ENCODE measurements at places on chromosomes 16 and 17. TPM values are rescaled to one million over a fixed set of nuclear protein-coding genes. Genes with fewer than 3 reads are reported as not detected.

The DRC3 gene
- total RNA-seq: 2.0 TPM

The MARCHF10 gene
- 1.7 TPM for total RNA-seq

The BRCA1 gene
- 21.8 TPM for total RNA-seq

The CPNE7 gene
- 75.3 TPM for total RNA-seq

The ANKS3 gene
- 25.3 TPM for total RNA-seq

The PHOSPHO1 gene
- total RNA-seq: 0.77 TPM

The HS3ST3B1 gene
- 1.0 TPM for total RNA-seq

The NPIPB13 gene
- 3.1 TPM for total RNA-seq

The LIMD2 gene
- total RNA-seq: 11.6 TPM

The PITPNM3 gene
- total RNA-seq: 2.3 TPM

The TMEM95 gene
- not detected for total RNA-seq

The TIGD7 gene
- 1.1 TPM for total RNA-seq

The SYNGR3 gene
- 5.0 TPM for total RNA-seq

The TMEM114 gene
- total RNA-seq: not detected

The CCDC200 gene
- total RNA-seq: not detected

The SERPINF2 gene
- 5.2 TPM for total RNA-seq

The PAGR1 gene
- total RNA-seq: 38.1 TPM

The ZNF668 gene
- total RNA-seq: 16.3 TPM

The HSPB9 gene
- total RNA-seq: not detected

The KRT12 gene
- total RNA-seq: not detected

The ATP1B2 gene
- total RNA-seq: 0.27 TPM

The MYH8 gene
- total RNA-seq: not detected

The TAC4 gene
- not detected for total RNA-seq

The KCNG4 gene
- not detected for total RNA-seq

The CCDC78 gene
- 3.4 TPM for total RNA-seq

The TEN1 gene
- 23.0 TPM for total RNA-seq

The CD300LG gene
- not detected for total RNA-seq

The CD300H gene
- total RNA-seq: not detected

The CBX4 gene
- total RNA-seq: 42.1 TPM

The MAP2K4 gene
- 28.9 TPM for total RNA-seq

The ELMO3 gene
- total RNA-seq: 0.80 TPM
